ENCODE measurements at places on chromosomes 4 and X.

- no peaks in the 10 kb centered on the region for H3K27me3 ChIP-seq
- no peak overlapping the region for H3K4me3 ChIP-seq
- H3K4me1 ChIP-seq: no peaks in the 10 kb centered on the region
- no peak for DNase-seq
- no peak overlapping the region for H3K27ac ChIP-seq
Observed at GRCh38 chr4:142838778-142839177, 7.3 kb downstream of the INPP4B start.

DNA sequence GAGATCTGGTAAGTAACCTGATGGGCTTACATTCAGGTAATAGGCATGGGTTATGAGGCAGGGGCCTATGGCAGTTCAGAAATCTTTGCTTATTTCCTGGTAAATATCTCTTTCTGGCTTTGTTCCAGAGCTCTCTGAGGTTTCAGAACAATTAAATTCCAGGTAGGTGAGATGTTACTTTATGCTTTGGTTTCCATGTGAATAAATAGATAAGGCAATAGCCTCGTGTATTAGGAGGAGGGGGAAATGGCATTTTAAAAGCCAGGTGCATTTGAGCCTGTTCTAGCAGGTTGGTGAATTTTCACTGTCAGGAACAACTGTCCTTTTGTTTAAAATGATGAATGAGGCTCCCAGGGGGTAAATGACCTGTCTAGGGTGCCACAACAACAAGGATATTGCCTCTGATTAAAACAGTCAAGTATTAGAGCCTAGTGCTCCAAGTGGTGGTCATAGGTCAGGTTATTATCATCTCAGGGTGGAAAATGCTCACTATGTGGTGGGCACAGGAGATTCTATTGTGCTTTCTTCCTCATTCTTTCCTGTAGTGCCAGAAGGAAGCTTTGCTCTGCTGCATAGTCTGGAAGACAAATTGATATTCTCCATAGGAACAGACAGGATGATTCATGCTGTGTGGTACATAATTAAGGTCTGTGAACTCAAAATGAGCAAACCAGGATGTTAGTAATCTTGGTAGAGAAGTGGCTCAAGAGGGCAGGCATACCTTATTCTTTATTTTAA is 296.2 kb downstream of the INPP4B start:
- peaks cover 5% of the 10 kb centered on the region for H3K4me1 ChIP-seq
- peak overlapping the region; percentile 88 for H3K27ac ChIP-seq
- no peaks in the 10 kb centered on the region for H3K36me3 ChIP-seq
- no peaks in the 10 kb centered on the region for H3K27me3 ChIP-seq
- peak; percentile 43 for DNase-seq
- no peak overlapping the region for H3K4me3 ChIP-seq

GRCh38 chr4:12579172-12579571 is 905.0 kb downstream of the RAB28 start:
- peak; percentile 22 for DNase-seq
- H3K27ac ChIP-seq: no peak overlapping the region
- no peaks in the 10 kb centered on the region for H3K27me3 ChIP-seq
- no peaks in the 10 kb centered on the region for H3K4me1 ChIP-seq

- no peaks in the 10 kb centered on the region for H3K36me3 ChIP-seq
- H3K27ac ChIP-seq: no peak overlapping the region
Observed at GRCh38 chr4:57342411-57342810, 232.2 kb upstream of the IGFBP7 start.

DNA sequence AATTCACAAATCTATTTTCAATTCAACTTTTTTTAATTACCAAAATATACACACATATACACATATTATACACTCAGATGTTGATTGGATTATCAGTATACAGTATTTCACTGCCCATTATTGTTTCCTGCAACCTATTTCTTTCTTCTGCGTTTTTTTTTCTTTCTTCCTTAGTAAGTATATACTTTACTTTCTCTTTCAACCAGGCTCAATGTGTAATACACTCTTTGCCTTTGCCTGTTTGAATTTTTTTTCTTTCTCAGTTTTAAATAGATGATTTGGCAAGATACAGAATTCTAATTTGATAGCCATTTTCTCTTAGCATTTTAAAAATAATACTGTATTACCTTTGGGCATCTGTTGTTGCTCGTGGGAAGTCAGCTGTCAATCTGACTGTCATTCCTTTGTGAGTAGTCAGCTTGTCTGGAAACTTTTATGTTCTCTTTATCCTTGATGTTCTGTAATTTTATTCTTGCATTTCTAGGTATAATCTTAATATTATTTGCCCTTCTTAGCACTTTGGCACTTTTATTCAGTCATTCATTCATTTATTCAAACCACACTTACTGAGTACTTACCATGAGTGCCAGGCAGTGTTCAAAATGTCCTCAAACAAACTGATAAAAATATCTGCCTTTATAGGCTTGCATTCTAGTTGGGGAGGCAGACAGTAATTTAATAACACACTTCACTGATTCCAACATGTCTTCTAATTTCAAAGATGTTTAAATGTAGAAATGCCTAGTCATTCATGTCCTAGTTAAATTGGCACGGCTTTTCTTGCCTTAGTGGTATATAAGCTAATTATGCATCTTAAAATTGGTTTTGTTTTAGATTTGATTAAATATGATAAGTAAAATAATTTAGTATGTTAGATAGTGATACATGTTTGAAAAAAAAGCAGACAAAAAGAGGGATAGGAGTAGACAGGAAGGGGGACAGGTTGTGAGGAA is 3.7 kb downstream of the USP38 start:
- peak; percentile 33 for DNase-seq
- H3K4me1 ChIP-seq: no peaks in the 10 kb centered on the region
- no peaks in the 10 kb centered on the region for H3K27me3 ChIP-seq
- H3K27ac ChIP-seq: no peak overlapping the region
- peak overlapping the region; percentile 88 for H3K4me3 ChIP-seq

- H3K4me1 ChIP-seq: peaks cover 5% of the 10 kb centered on the region
- no peaks in the 10 kb centered on the region for H3K36me3 ChIP-seq
- H3K4me3 ChIP-seq: no peak overlapping the region
- H3K27ac ChIP-seq: no peak overlapping the region
- H3K27me3 ChIP-seq: no peaks in the 10 kb centered on the region
Observed at GRCh38 chr4:123484291-123484926, 87.8 kb downstream of the SPRY1 start.

DNA sequence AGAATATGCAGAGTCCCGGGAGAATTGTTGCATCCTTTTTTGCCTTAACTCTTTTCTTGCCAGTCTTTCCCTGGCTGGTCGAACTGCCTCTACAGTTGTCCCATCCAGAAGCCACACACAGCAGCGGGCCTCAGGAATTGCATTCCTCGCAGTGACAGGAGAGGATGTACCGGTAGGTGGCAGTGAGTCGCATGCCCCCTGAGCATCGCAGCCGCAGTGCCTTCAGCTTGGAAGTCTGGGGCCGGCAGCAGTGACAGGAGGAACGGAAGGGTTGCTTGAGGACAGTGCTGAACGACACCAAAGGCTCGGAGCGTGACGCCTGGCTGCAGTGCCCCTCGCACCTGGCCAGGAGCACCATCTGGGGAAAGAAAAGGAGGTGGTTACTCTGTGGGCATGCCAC is 23.5 kb downstream of the NDP start:
- H3K27me3 ChIP-seq: no peaks in the 10 kb centered on the region
- H3K27ac ChIP-seq: no peak overlapping the region
- no peak for DNase-seq
- H3K36me3 ChIP-seq: no peaks in the 10 kb centered on the region
- no peak overlapping the region for H3K4me3 ChIP-seq

All from mesenchymal stem cell (in vitro differentiated cells and primary cell).